ENCODE measurements at places on chromosomes 4 and X.
A peak's percentile ranks its signal among the peaks of the same experiment; 100 is the strongest.

- H3K36me3 ChIP-seq, result no peaks in the 10 kb centered on the region
- H3K27me3 ChIP-seq, result peaks cover 76% of the 10 kb centered on the region
- peak within 1 kb of the TSS; percentile 10 for H3K4me3 ChIP-seq
- peak within 1 kb of the TSS; percentile 64 for H3K27ac ChIP-seq
- peaks cover 17% of the 10 kb centered on the region for H3K4me1 ChIP-seq
- no peak for ATAC-seq
These were observed at the start of gene SFRP2 for GRCh38 chr4:153788413-153789276. Gene SFRP2 (minus strand): TSS chr4:153789083. CDS start chr4:153788835, 248 bp downstream.

DNA sequence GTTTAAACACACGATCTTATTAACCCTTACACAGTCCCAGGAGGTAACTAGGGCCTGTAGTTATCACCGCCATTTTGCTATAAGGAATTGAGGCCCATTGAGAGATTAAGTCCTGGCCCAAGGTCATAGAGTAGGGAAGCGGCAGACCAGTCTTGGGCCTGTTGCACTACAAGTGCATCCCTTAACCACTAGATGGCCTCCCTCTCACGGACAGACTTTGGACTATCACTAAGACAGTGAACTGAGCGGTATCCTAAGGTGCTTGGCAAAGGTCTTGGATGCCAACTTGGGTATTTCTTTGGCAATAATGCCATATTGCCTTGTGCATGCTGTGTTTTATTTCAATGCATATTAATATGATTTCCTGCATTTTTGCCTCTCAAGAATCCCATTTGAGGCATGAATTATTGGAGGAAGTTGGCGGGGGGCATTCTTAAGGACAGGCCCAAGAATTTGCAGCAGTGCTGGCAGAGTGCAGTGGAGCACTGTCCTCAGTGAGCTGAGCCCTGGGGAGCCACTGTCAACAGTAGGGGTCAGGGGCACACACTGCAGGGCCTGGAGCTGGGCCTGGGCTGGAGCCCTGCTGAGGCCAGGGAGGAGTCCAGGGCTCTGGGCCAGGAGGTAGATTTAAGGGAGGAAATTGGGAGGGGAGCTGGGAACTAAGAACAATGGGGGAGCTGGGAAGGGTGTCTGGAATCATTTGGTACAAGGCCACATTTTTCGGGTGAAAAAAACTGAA, 147.4 kb downstream of the SMIM20 start:
- H3K36me3 ChIP-seq, result no peaks in the 10 kb centered on the region
- no peak overlapping the region for H3K27ac ChIP-seq
- H3K4me1 ChIP-seq, result no peaks in the 10 kb centered on the region
- no peaks in the 10 kb centered on the region for H3K27me3 ChIP-seq
- no peak overlapping the region for H3K4me3 ChIP-seq

DNA sequence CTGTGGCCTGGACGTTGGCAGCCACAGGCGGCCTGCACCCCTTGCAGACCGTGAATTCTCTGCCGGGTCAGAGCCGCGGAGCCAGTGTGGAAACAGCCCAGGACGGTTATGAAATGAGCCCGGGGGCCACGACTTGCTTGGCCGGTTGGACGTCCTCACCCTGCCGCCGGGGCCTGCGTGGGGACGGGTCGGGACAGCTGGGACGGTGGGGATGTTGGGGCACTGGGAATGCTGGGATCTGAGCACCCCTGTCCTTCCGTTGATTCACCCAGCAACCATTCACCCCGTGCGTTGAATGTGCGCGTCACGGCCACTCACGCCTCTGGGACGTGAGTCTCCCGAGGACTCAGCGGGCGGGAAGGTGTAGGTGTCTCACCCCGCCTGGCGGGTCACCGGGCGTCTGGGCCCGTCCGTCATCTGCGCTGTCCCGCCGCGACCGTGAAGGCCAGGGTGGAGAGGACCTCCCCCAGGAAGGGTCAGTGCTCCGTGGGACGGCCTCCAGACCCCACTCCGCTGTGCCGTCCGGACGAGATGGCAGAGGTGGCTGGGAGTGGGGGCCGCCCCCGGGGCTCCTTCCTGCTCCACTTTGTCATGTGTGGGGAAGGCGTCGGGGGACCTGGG, 4.5 kb upstream of the PLCXD1 start:
- ATAC-seq, result peak; percentile 54
- peaks cover 18% of the 10 kb centered on the region for H3K4me1 ChIP-seq
- H3K27ac ChIP-seq, result no peak overlapping the region

DNA sequence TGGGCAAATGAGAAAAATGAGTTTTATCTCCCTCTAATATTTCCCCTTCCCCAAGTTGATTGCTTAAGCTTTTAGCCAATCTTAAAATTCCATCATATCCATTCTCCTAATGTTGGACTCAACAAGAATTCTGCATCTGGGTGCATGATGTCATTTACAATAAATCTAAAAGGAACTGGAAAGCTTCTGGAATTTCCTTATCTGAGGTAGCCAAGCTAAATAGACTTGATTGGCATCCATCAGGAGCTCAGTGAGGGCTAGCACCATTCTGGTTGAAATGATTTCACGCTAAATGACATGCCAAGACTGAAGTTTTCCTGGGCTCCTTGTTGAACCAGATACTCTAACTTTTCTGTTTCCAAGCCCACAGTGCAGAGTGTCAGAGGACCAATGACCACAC, 110.3 kb upstream of the SCML1 start:
- no peaks in the 10 kb centered on the region for H3K27me3 ChIP-seq
- no peaks in the 10 kb centered on the region for H3K4me1 ChIP-seq
- no peak for ATAC-seq
- H3K4me3 ChIP-seq, result no peak overlapping the region

- no peaks in the 10 kb centered on the region for H3K4me1 ChIP-seq
- no peaks in the 10 kb centered on the region for H3K27me3 ChIP-seq
- no peak for ATAC-seq
- no peaks in the 10 kb centered on the region for H3K36me3 ChIP-seq
These were observed 72.0 kb downstream of the QRFPR start for GRCh38 chr4:121308828-121309227.

DNA sequence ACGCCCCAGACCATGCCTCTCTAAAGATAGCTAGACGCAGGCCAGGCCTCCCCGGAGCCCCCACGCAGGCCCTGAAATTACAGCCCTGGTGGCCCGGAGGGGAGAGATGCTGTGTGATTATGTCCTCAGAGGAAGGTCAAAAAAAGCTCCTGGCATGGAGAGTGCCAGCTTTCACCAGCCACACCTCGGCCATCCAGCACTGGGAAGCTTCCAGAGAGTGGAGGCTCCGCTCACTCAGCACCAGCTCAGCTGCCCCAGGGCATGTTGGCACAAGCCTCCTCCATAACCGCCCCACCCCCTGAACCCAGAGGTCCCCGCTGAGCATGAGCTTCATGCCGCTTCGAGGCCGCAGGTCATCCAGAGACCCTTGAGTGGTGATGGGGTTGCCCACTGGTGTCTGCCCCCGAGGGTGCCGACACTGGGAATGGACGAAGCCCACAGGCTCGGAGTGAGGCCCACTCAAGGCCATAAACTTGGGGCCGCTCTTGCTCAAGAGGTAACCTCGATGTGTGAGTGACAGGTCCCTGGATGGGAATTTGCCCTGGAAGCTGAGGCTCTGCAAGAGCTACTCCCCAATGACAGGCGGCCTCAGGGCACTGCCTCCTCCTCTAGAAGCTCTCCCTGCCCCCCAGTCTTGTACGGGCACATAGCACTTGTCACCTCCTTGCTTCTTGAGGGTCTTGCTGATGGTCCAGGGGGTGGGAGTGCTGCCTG, 4.4 kb upstream of the BGN start:
- no peaks in the 10 kb centered on the region for H3K36me3 ChIP-seq
- H3K27ac ChIP-seq, result no peak overlapping the region
- ATAC-seq, result no peak
- peaks cover 4% of the 10 kb centered on the region for H3K27me3 ChIP-seq
- H3K4me1 ChIP-seq, result peaks cover 28% of the 10 kb centered on the region

DNA sequence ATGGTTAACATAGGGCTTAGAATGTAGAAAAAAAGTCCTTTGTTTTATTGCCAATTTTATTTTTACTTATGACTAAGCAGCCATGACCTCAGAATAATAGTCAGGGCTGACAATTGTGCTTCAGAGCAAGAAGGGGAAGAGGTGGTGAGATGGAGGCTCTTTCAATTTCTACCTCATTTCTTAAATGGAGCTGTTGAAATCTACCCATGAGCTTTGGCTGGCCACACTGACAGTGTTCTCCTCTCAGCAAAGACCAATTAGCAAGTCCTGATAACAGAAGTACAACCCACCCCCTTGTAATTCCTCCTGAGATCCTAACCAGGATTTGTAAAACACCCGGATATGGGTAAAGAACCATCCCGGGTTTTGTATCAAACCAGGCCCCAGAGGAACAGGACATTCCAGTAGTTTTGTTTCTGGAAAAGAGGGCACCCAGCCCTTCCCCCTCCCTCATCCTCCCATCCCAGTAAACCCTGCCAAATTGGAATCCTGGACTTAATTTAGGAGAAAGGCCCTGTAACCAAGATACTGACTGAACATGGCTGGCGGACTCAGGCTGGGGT, at the start of gene HEPH:
Gene HEPH (plus strand): TSS at position 399 of the 563 bp plus-strand sequence. CDS start 6,324 bp downstream, outside the sequence.
- peak; percentile 55 for ATAC-seq
- peak within 1 kb of the TSS; percentile 23 for H3K27ac ChIP-seq
- H3K4me1 ChIP-seq, result no peaks in the 10 kb centered on the region
- peak within 1 kb of the TSS; percentile 59 for H3K4me3 ChIP-seq
- H3K27me3 ChIP-seq, result no peaks in the 10 kb centered on the region
- no peaks in the 10 kb centered on the region for H3K36me3 ChIP-seq
